ENCODE measurements at places on chromosomes 1 and 21.
A peak's percentile ranks its signal among the peaks of the same experiment; 100 is the strongest.

DNA sequence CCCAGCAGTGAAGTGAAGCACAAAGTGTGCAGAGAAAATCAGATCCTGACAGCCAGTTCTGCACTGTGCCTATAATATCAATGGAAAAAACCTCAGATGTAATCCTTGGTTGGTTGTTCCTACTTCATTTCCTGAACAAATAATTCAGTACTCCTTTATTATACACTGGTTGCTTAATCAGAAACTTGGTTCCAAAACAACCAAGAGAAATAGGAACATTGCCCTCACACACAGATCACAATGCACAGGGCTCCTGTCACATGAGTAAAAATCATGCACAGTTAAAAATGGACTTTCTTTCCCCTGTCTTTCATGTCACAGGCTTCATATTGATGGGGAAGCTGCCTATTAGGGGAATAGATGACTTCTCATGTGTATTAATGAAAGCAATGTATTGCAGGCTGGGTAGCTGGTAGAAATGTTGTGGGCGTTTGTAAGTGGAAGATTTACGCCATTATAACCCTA is 9.7 kb downstream of the DNASE2B start:
- DNase-seq, result no peak

DNA sequence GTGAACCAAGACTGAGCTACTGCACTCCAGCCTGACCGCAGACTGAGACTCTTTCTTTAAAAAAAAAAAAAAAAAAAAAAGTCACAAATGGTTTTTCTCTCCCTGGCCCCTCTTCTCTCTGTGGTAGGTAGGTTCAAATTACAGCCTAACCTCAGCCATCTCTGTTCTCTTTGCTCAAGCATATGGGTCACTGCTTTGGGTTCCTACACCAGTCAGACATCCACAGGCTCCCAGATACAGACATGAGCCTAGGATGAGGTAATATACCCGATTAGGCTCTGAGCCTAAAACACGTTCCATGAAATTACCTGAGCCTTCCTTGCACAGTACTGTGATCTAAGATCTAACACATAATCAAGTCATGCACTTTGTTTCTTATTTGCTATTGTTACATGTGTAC is 90.5 kb upstream of the JAK1 start:
- DNase-seq, result no peak

DNA sequence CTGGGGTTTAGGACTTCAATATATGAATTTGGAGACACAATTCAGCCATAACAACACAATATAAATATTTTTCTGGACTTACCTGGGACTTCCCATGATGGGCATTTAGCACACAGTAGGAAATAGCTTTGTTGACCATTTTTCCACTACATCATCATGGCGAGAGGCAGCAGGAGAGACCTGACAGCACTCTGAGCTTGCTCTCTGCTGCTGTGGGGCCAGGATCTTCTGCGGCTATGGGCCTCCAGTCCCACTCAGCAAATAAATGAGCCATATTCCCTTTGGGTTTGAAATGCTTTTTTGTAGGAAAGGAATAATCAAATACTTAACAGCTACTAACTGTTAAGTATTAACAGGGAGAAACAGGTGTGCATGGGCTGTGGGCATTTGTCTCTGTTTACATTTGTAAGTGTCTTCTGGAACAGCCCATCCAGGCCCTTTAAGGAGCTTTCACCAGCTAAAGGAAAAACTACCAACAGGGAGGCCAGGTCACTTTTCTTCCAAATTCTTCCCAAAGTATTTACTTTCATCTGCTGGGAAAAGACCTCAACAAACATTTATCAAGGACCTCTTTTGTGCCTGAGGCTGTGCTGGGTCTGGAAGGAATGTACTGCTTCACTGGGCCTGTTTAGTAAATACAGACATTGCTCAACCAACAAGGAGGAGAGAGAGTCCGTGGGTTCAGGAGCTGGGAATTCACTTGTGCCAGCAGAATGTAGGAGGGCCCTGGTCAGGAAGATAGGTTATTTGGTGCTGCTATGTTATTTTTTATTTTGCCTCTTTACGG is 133.2 kb downstream of the LRIG2 start:
- no peak for DNase-seq

- peak; percentile 56 for DNase-seq
Measured at GRCh38 chr21:33069994-33070743, at the start of gene OLIG1. Gene OLIG1 (plus strand): TSS chr21:33070141. CDS start chr21:33070247, 106 bp downstream.

- no peak for DNase-seq
Measured at GRCh38 chr1:41448821-41449220, 35.7 kb downstream of the EDN2 start.

DNA sequence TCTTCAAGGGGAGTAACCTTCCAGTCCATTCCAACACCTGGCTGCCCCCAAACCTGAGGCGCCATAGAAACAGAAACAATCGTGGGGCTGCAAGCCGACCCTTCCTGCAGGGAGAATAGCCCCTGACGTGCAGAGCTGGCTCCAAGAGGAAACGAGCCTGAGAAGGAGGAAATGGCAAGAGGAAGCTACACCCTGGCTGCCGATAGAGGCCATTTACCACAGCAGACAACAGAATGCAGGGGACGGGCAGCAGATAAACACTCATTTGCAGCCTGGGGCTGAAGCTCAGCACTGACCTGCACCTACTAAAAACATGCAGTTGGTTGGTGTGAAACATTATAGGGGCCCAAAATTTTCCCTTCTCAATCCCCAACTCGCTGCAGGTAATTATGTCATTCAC is 8.7 kb upstream of the TDRD10 start:
- DNase-seq, result no peak

GRCh38 chr21:25031750-25032149 is 575.5 kb downstream of the MRPL39 start:
- no peak for DNase-seq

DNA sequence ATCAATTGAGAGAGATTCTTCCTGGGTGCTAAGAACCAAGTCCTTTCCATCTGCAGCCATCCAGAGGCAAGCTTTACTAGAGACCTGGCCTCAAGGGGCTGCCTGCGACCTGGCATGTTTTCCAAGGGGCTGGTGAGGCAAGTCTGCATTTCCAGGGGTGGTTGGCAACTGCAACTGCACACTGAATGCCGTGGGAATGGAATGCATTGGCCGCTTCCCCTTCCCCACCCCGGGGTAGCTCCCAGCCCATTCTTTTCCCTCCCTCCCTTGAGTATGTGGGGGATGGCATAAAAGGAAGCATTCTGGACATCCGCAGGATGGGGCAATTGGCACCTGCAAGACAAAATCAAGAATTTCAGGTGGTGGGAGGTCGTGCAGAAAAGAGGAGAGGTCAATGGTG is 155.1 kb downstream of the IGSF21 start:
- no peak for DNase-seq

DNA sequence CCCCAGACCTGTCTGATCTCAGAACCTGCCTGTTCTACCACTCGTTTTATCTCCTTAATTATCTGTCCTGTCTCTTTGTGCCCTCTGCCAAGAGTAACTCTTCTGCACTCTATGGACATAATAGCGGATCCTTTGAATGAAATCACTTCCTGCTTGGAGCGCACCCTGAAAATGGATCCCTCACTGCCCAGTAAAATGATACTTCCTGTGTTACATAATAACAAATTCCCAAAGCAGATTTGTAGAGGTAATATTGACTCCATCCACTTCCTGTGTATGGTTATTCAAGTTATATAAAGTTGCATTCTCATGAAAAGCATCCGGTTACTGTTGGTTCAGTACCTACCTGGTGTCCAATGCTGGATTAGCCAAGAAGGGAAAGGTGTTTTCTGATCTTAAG is 246.0 kb downstream of the TRABD2B start:
- DNase-seq, result peak; percentile 9

DNA sequence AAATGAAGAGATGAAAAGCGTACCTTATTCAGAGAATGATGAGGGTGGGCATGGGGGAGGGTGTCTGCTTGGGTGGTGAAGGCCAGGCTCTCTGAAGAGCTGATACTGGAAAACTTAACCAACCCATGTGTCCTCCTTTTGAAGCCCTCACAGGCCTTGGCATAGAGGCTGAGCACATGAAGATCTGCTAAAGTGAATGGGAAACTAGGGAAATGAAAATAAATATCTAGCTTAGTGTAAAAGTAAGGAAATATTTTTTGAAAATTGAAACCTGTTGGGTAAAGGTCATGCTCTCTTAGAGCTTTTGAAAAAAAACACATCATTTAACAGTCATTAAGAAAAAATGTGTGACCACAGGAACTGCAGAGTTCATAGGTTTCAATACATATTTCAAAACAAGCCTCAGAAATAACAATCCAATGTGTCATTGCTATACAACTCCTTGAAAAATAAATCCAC is 40.5 kb upstream of the RALGPS2 start:
- DNase-seq, result peak; percentile 90

- DNase-seq, result peak; percentile 95
Measured at GRCh38 chr1:224300346-224300745, 29.6 kb downstream of the NVL start.

GRCh38 chr1:151579436-151580225 is 32.2 kb upstream of the SNX27 start:
- peak; percentile 79 for DNase-seq

- DNase-seq, result peak; percentile 17
Measured at GRCh38 chr1:12148160-12148957, 18.4 kb upstream of the TNFRSF1B start.

GRCh38 chr1:98458511-98459485 is 202.7 kb upstream of the SNX7 start:
- DNase-seq, result no peak

GRCh38 chr1:68228851-68229250 is 3.5 kb downstream of the WLS start:
- no peak for DNase-seq

GRCh38 chr21:46157396-46157986 is 2.1 kb upstream of the FTCD start:
- DNase-seq, result no peak

- DNase-seq, result peak; percentile 55
Measured at GRCh38 chr1:7899741-7900140, 40.9 kb downstream of the TNFRSF9 start.

GRCh38 chr1:47231301-47232186 is 481 bp downstream of the TAL1 start:
- no peak for DNase-seq

GRCh38 chr1:165738794-165739193 is 29.9 kb downstream of the TMCO1 start:
- no peak for DNase-seq

GRCh38 chr1:230702934-230703678 is 10.8 kb downstream of the AGT start:
- no peak for DNase-seq

DNA sequence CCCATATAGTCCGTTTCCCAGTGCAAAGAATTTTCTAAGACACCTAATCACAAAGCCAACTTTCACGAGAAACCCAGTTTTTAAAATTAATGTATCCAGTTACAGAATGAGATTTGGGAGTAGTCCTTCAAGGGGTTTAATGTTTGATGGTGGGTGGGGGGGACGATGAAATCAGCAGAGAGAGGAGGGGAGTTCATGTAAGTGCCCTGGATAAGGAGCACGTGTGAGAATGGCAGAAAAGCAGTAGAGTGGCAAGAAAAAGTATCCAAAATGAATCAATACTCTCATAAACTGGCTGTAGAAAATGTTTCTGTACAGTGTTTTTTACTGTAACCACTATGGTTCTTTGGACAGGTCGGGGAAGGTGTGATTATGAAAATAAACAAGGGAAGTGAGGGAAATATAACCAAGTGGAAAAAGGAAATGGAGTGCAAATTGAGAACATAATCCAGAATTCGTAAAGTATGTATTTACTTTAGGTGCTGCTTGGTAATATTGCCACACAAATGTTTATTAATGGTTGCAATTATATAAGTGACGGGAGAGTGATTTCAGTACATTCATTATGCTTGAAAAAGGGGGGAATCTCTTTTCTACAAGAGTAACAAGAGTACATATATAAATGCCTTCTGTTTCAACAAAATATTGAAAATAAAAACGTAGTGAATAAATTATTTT is 118.7 kb upstream of the RRP15 start:
- DNase-seq, result peak; percentile 33

DNA sequence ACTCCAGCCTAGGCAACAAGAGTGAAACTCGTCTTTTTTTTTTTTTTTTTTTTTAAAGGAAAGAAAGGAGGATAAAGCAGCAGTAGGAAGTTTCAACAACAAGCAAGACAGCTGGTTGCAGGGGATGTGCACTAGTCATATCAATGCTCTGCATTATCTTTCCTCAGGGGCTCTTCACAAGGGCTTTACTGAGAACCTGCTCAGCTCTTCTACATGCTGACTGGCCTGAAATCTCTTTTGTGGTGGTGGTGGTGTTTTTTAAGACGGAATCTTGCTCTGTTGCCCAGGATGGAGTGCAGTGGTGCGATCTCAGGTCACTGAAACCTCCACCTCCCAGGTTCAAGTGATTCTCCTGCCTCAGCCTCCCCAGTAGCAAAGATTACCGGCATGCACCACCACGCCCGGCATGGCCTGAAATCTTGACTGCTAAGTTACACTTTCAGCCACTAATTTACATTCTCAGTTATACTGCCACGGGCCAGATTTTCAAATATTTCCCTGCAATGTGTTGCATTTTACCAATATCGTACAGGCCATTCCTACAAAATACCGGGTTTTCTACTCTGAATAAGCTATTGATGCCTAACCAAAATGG is 68.0 kb downstream of the PUM1 start:
- no peak for DNase-seq

DNA sequence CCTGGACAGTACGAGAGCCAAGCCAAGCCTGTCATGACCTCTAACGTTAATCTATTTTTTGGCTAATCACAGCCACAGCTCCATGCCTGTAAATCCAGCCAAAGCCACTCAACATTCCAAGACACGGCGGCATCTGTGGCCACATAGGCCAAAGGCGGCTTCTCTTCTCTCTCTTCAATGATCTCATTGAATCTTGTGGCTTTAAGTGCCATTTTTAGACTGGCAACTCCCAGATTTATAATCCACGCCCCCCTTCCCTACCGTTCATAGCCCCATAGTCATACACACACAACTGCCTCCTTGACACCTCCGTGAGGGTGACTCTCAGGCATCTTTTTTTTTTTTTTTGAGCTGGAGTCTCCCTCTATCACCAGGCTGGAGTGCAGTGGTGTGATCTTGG is 5.7 kb upstream of the SELENON start:
- no peak for DNase-seq

- DNase-seq, result peak; percentile 76
Measured at GRCh38 chr1:67347688-67348472, 40.2 kb downstream of the IL12RB2 start.

DNA sequence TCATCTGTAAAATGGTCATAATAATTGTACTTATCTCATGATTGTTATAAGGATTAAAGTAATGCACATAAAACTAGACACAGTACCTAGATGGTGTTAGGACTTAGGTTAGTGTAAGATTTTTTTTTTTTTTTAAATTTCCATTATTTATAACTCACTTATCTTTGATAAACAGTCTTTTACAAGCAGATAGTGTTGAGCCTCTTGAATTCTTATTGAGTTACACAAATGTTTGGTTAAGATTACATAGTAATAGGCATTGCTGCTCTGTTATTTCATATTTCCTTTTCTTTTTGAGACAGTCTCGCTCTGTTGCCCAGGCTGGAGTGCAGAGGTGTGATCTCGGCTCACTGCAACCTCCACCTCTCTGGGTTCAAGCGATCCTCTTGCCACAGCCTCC is 15.4 kb downstream of the MRPS6 start:
- DNase-seq, result no peak

GRCh38 chr1:98373056-98373455 is 288.5 kb upstream of the SNX7 start:
- no peak for DNase-seq
